ENCODE measurements at places on chromosomes 12 and 14.

DNA sequence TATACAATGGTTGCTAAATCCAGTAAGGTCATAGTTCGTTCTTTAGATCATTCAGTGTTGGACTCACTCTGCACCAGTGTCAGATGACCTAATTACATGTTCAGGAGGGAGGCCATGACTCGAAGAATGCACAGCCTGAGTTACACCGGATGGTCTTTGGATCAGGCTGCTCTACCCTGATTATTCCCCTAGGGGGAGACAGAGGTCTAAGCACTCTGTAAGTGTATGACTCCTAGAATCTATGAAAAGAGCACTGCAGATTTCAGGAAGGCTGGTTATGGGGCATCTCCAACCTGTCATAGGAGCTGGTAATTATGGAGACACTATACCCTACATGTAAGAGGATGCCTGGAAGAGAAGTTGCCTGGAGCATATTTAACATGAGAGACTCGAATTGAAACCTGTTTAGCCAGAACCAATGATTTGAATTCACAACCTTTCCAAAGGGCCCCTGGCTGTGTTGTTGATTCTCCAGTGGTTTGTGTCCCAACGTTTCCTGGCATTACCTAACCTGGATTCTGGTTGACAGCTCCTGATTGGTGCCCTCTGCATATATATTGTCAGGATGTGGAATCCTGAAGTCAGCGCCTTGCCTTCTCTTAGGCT, at the start of gene MUCL1:
MUCL1 (plus strand) TSS at position 584 of the 606 bp plus-strand sequence. CDS start 67 bp downstream, outside the sequence.
- peak; percentile 50 for DNase-seq

DNA sequence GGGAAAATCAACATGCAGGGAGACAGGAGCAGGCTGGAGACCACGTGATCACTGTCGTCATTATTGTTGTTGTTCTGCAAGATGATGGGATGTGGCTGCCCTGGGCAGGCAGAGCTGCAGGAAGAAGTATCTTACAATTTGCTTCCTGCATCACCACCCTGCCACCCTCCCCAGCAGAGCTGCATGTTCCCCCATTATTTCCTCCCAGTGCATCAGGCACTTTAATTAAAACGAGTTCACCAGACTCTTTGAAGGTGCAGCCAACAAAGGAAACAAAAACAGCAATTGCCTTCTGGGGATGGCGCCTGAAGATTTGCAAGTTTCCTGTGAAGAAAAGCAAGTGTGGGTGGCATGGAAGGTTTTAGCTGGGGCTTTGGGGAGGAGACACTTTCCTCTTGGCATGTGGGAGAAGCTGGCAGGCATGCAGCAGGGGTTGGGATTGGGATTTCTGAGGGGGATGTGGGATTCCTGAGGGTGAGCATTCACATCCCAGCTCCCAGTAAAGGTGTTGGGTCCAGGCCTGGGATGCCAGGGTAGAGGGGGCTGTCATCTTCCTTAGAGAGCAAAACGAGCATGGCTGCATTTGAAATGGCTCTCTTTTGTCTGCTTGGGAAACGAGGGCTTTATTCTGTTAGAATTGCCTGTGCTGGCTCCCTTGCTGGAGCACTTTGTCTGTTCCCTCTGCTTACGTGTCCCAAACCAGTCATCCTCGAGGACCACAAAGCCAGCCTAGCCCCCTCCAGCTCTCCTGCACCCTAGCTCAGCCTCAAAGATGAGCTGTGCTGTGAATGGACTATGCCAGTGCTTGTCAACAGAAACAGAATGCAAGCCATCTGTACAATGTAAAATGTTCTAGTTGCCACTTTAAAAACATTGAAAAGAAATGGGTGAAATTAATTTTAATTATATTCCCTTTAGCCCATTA, 11.5 kb upstream of the C14orf132 start:
- DNase-seq: no peak

GRCh38 chr14:62952226-62952625, 93.0 kb downstream of the KCNH5 start:
- no peak for DNase-seq

DNA sequence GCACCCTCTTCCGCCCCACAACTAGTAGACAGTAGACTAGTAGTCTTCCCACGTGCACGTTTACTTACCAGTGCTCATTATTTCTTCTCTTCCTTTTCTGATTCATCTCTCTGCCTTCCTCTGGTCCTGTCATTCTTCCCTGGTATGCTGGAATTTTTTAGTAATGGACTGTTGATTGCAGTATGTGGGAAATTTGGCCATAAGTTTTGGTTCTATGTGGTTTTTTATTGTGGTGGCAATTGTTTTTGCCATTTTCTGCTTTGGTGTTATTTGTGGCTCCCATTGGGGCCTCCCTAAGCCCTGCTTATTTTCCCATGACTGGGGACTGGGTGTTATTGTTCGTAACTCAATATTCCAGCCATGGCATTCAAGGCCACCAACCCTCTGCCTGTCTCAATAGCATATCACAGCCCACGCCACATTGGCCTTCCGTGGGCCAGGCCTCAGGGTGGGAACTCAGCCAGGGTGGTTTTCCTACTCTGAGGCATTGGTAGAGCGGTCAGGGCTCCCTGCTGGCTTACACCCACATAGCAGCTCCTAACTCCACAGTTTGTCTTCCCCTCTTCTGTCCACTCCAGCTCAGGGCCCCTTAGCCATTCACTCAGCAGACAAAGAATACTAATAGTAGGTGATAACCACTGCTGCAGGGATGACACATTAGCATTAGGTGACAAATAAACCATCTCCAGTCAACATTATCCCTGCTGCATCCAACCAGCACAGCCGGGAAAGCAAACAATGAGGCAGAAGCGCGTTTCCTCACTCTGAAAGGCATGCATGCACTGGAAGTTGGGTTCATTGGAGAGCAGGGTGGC, 321.5 kb downstream of the CACNA1C start:
- no peak for DNase-seq

GRCh38 chr14:56241461-56241860, 123.2 kb downstream of the PELI2 start:
- DNase-seq: no peak

DNA sequence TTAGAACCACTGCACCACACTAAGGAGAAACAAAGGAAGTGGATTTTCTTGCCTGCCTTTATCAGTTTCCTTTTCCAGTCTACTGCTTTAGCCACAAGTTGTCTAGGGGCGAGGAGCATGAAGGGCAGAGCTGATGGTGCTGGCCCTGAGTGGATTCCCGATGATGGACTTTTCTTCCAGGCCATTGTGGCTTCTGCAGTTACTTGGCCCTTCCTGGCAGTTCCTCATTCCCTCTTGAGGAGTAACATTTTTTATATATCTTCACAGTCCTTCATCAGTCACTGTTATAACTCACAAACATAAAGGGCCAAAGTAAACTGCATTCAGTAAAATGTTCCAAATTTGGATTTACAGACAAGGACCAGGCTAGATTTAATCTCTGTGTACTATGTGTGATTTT, 61.2 kb upstream of the SRSF5 start:
- no peak for DNase-seq

DNA sequence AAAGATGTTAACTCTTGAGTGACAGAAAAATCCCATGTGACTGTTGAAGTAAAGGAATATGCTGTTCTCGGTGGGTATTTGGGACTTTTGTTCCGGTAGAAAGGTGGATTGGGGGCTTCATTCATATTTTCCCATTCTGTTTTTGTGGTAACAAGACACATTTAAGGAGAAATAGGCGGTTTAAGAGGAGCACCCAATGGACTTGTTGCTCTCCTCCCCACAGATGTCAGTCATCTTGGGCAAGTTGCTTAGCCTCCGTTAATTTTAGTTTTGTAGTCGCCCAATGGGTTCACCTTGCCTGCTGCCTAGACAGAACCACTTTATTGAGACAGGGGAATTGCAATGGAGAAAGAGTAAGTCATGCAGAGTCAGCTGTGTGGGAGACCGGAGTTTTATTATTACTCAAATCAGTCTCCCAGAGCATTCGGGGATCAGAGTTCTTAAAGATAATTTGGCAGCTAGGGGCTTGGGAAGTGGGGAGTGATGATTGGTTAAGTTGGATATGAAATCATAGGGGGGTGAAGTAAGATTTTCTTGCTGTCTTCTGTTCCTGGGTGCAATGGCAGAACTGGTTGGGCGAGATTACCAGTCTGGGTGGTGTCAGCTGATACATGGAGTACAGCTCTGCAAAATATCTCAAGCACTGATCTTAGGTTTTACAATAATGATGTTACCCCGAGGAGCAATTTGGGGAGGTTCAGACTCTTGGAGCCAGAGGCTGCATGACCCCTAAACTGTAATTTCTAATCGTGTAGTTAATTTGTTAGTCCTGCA, 50.3 kb downstream of the SLC38A1 start:
- no peak for DNase-seq

DNA sequence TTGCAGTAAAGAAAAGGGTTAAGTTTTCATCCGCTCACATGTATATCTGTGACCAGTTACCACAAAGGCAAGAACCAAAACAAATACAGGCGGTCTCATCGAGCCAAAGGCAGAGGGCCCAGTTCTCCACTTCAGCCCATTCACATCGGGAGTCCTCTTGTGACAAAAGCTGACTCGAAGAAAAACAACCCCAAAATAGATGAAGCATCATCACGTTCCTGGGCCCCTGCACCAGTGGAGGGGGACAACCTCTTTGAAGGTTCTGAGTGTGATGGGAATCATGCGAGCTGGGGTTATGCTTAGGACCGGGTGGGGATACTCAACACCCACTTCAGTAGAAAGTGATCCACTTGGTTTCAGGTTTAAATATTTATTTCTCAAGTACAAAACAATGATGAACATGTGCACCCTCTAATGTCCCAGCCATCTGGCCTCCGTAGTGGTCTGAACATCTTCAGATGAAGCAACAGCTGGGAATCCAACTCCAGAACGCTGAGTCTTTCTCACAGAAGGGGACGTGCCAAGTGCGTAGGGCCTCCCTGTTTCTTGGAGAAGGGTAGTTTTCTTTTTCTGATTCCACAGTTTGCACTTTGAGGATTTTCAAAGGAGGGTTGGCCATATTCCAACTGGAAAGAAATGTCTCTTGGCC, 8.4 kb downstream of the GSC start:
- DNase-seq: no peak

GRCh38 chr12:113826805-113827538, 139.2 kb downstream of the RBM19 start:
- DNase-seq: no peak

All from stimulated activated CD8-positive, alpha-beta memory T cell treated with anti-CD3 and anti-CD28 coated beads, Interleukin-15, amount 100 ng/mL, for 48 hours (primary cell).